ENCODE measurements at places on chromosomes 1 and 21. TPM values are rescaled to one million over a fixed set of nuclear protein-coding genes. Genes with fewer than 3 reads are reported as not detected.

The RGS8 gene
- total RNA-seq: 2.5 TPM

The C1QA gene
- 8.7 TPM for total RNA-seq

The TRIM17 gene
- total RNA-seq: 33.6 TPM

The FAM167B gene
- total RNA-seq: 1.6 TPM

DNA sequence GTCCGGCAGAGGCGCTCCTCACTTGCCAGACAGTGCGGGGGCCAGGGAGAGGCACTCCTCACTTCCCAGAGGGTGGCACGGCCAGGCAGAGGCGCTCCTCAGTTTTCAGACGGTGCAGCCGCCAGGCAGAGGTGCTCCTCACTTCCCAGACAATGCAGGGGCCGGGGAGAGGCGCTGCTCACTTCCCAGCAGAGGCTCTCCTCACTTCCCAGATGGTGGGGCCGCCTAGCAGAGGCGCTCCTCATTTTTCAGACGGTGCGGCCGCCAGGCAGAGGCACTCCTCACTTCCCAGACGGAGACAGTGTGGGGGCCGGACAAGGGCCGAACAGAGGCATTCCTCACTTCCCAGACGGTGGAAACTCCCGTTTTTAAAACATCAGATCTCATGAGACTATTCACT lies 238.4 kb upstream of the CACYBP start:
- H3K27ac ChIP-seq: no peak overlapping the region
- no peak overlapping the region for H3K4me3 ChIP-seq
- no peak for DNase-seq

DNA sequence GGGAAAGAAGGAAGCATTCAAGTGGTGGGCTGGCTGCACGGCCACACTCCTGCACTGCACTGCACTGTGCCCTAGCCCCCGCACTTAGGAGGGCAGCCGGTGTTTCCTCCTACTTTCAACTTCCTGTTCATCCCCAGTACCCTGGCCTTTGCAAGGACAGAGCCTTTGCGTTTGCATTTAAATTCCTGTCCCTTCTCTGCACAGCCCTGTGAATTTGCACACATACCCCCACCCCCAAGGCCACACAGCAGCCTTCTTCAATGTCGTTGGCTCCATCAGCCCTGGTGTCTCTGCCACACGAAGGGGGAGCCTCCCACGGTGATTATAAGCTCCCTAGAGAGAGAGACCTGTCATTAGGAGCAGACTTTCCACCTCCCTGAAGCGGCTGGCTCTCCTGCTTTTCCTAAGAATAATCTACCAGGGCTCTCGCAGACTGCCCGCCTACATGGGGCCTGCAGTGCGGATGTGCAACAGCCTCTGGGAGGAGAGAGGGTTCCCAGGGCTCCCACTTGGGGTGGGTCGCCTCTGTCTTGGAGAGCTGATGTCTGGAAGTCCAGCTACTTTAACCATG lies 13.2 kb upstream of the SLC45A3 start:
- H3K4me1 ChIP-seq: no peaks in the 10 kb centered on the region
- no peaks in the 10 kb centered on the region for H3K36me3 ChIP-seq
- no peak overlapping the region for H3K4me3 ChIP-seq
- no peaks in the 10 kb centered on the region for H3K27me3 ChIP-seq

DNA sequence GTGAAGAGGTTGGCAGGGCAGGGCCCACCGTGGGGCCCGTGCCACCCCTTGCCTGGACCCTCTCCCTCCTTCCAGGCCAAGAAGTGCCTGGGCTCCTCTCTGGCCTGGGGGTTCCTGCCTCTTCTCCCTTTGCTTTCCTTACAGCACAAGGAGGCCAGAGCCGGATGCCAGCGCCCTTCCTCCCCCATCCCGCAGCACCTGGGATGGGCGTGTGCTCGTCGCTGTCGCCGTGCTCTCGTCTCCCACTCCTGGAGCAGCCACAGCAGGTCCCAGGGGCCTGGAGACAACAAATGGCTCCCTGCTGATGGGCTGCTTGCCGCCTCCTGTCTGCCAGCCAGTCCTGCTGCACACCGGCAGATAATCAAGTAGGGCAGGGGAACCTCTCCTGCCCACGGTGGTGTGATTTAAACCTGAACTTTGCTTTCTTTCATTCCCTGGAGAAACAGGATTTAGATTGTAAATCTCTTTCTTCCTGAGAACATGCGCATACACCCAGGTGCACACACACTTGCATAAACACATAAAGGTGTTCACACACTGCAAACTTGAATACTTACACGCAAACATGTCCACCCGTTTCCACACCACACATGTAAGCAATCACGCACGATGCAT lies 50.8 kb upstream of the POU3F1 start:
- H3K4me3 ChIP-seq: no peak overlapping the region
- no peaks in the 10 kb centered on the region for H3K27me3 ChIP-seq
- no peaks in the 10 kb centered on the region for H3K36me3 ChIP-seq
- no peaks in the 10 kb centered on the region for H3K4me1 ChIP-seq
- H3K27ac ChIP-seq: no peak overlapping the region

GRCh38 chr1:43549921-43550597 lies 19.4 kb downstream of the PTPRF start:
- peak; percentile 74 for DNase-seq
- H3K36me3 ChIP-seq: no peaks in the 10 kb centered on the region
- no peaks in the 10 kb centered on the region for H3K4me1 ChIP-seq
- no peaks in the 10 kb centered on the region for H3K27me3 ChIP-seq
- H3K27ac ChIP-seq: no peak overlapping the region

- no peaks in the 10 kb centered on the region for H3K27me3 ChIP-seq
- no peak for DNase-seq
- no peak overlapping the region for H3K4me3 ChIP-seq
- no peaks in the 10 kb centered on the region for H3K36me3 ChIP-seq
- H3K27ac ChIP-seq: no peak overlapping the region
These were observed 40.7 kb downstream of the PLEKHA6 start for GRCh38 chr1:204319027-204319426.

GRCh38 chr1:190068304-190068703 lies 409.4 kb downstream of the BRINP3 start:
- H3K27ac ChIP-seq: no peak overlapping the region
- no peak for DNase-seq
- H3K4me3 ChIP-seq: no peak overlapping the region
- no peaks in the 10 kb centered on the region for H3K27me3 ChIP-seq
- no peaks in the 10 kb centered on the region for H3K36me3 ChIP-seq

DNA sequence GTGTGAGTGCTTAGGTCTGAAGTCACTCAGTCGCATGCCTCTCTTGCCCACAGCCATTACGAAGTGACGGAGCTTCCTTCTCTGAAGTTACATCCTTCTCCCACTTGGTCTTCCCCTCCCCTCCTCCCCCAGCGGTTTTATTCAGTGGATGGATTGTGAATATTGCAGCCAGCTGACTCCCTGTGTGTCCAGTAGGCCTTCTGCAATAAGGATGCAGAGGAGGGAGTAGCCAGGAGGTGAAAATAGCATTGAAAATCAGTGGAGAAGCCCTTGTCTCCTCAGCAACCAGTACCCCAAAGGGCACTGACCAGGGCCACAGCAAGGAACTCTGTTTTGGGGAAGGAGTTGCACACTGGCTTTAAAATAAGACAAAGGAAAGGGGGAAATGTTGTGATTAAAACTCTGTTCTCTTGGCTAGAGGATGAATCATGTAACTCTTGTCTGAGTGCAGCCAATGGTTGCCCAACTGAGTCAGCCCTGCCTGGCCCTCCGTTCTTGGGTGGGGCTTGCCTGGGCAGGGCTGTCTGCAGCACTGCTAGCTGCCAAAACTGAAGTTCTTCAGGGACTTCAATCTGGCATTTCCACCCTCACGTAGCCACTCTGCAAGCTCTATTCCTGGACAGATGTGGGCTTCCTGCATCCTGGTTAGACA lies 4.3 kb downstream of the S100A10 start:
- H3K4me1 ChIP-seq: peaks cover 47% of the 10 kb centered on the region
- DNase-seq: no peak
- no peak overlapping the region for H3K4me3 ChIP-seq
- H3K27me3 ChIP-seq: no peaks in the 10 kb centered on the region

- no peak overlapping the region for H3K27ac ChIP-seq
- no peak overlapping the region for H3K4me3 ChIP-seq
- no peak for DNase-seq
- H3K27me3 ChIP-seq: no peaks in the 10 kb centered on the region
- H3K4me1 ChIP-seq: no peaks in the 10 kb centered on the region
These were observed 5.3 kb downstream of the SLAMF7 start for GRCh38 chr1:160744199-160744851.

- no peak overlapping the region for H3K27ac ChIP-seq
- H3K36me3 ChIP-seq: no peaks in the 10 kb centered on the region
- no peaks in the 10 kb centered on the region for H3K27me3 ChIP-seq
These were observed 16.8 kb downstream of the RRP1 start for GRCh38 chr21:43806017-43806710.

- H3K4me3 ChIP-seq: no peak overlapping the region
- H3K4me1 ChIP-seq: no peaks in the 10 kb centered on the region
- H3K27me3 ChIP-seq: no peaks in the 10 kb centered on the region
- peak; percentile 87 for DNase-seq
- H3K36me3 ChIP-seq: no peaks in the 10 kb centered on the region
These were observed 61.7 kb downstream of the FCRL5 start for GRCh38 chr1:157490467-157491165.

GRCh38 chr1:165536016-165536415 lies 7.8 kb upstream of the LRRC52 start:
- H3K27me3 ChIP-seq: no peaks in the 10 kb centered on the region
- no peaks in the 10 kb centered on the region for H3K4me1 ChIP-seq
- DNase-seq: no peak

DNA sequence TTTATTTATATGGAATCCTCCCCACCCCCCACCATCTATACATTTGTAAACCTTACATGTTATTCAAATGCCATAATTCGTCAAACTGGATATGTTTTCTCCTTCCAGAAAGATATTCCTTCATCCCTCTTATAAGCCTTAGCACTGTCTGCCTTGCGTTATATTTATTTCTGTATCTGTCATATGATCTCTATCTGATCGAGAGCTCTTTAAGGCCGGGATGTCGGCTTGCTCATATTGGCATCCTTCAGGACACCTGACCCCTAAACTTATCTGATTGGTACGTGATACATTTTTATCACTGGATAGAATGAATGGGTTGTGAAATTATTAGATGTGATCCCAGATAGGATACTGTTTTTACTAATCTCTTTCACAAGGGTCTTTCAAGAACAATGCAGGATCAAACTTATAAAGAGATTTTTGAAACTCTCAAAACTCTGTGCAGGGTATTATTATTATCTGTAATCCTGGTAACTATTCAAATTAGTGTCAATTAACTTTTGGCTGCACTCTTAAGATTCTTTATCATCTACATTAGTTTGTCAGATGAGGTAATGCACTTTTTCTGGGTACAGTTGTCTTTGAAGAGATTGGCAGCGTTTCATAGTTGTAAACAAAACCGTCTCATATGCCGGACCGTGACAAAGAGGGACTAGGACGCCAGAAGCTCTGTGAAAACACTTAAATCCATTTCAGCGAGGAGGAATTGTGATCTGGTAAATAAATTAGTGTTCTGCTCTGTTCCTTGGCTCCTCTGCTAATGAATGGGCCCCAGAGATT lies 152.0 kb downstream of the KIF26B start:
- no peak overlapping the region for H3K4me3 ChIP-seq
- no peaks in the 10 kb centered on the region for H3K27me3 ChIP-seq
- no peaks in the 10 kb centered on the region for H3K4me1 ChIP-seq

GRCh38 chr1:215792446-215792845 lies 225.3 kb downstream of the KCTD3 start:
- no peak for DNase-seq
- no peaks in the 10 kb centered on the region for H3K4me1 ChIP-seq
- H3K27me3 ChIP-seq: no peaks in the 10 kb centered on the region
- no peak overlapping the region for H3K27ac ChIP-seq
- no peak overlapping the region for H3K4me3 ChIP-seq

DNA sequence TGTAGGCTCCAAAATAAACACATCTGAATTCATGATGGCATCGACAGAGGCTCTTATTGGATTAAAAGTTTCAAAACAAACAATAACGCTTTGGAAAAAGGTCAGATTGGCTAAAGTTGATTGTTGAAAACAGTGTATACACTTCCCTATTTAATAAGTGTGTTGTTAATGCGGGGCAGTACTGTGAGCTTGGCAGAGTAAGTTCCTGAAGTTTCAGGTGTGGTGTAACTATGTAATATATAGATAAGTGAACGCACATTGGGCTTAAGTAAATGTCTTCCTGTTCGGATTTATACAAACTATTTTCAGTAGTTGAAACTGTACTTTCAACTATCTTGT lies 810 bp downstream of the ZBTB37 start:
- no peaks in the 10 kb centered on the region for H3K27me3 ChIP-seq
- peak overlapping the region; percentile 88 for H3K4me3 ChIP-seq
- H3K27ac ChIP-seq: peak overlapping the region; percentile 95
- no peaks in the 10 kb centered on the region for H3K36me3 ChIP-seq

DNA sequence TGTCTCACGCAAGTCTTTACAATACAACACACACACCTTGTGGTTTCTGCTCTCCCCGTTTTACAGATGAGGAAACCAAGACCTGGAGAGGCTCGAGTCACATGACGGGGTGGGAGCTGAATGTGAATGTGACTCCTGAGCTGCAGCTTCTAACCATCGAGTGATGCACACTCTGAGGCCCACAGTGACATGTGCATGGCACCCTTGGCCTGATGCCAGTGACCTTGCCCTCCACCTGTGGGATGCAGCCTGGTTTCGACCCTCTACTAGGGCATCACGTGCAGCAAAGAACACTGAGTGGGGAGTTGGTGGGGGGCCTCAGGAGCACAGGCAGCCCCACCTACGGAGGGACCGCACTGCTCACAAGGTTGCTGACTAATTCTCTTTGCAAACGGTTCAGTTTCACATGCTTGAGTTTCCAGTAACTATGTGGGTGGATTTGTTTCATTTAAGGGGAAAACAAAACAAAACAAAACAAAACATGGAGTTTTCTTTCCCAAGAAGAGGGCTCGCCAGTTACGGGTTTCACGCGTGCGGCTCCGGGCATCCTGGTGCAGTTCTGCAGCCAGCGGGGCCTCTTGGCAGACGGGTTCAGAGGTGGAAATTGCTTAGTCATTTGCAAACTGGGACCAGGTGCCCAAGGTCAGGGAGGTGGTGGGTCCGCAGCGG lies 22.9 kb downstream of the SPSB1 start:
- H3K27me3 ChIP-seq: no peaks in the 10 kb centered on the region
- H3K27ac ChIP-seq: no peak overlapping the region

DNA sequence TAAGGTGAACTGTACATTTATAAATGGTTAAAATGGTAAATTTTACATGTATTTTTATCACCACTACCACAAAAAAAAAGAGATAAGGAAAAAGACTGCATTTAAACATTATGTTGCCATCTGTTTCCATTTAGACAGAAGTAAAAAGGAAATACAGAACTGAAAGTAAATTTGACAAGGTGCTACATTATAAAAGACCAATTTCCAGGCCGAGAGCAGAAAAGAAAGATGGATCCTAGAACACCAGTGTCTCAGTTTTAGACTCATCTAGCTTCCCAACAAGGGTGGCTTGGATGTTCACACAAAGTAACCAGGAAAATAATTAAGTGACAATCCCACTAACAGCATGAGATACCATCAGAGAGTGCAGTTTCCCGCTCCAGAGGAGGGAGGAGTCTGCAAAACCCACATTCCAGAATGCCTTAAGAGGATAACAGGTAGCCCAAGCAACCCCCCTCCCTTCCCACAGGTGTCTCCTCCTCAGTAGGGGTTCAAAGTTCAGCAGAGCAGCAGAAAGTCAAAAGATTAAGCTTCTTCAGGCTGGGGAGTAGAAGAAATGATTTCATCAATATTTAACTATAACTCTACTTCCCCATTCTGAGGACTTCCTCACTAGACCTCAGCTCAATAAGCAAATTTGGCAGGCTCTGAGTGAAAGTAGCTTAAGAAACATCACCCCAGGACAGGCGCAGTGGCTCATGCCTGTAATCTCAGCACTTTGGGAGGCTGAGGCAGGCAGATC lies 11.8 kb downstream of the TPM3 start:
- no peak overlapping the region for H3K4me3 ChIP-seq
- no peak for DNase-seq

- no peak overlapping the region for H3K4me3 ChIP-seq
- no peaks in the 10 kb centered on the region for H3K36me3 ChIP-seq
- H3K27ac ChIP-seq: no peak overlapping the region
- DNase-seq: no peak
These were observed 58.7 kb downstream of the DIP2A start for GRCh38 chr21:46517361-46517760.
